ENCODE measurements at places on chromosomes 11 and 22.
A peak's percentile ranks its signal among the peaks of the same experiment; 100 is the strongest.

DNA sequence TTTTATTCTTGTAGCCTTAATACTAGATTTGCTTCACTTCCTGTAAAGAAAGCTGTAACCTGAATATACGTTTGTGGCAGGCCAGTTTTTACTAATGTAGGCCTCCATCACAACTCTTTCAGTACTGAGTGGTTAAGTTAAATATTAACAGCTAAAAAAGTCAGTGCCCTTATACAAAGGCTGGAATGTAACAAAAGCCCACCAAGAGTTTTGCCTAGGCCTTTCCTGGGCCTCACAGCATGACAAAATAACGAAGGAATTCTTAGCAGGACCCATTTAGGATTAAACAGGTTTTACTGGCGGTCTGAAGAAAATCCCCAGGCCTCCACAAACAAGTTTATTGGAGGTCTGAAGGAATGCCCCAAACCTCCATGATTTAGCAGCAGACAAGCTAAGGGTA is 43.7 kb downstream of the PIWIL3 start:
- no peak for DNase-seq

DNA sequence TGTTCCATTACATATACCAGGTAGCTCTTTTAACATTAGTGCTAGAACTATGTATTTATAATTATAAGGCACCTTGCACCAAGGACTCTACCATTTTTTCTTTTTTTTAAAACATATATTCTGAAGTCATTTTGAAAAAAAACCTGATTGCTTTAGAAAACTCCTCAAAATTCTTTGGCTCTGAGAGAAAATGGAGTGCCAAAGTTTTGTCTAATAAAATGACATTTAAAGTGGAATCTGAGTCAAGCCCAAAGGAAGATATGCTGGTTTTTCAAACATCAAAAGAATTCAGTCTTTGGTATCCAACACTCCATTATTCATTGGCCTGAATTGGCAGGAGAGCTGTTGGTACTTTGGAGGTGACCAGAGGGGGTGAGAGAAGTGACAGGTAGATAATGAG is 116.5 kb downstream of the ME3 start:
- no peak for DNase-seq

DNA sequence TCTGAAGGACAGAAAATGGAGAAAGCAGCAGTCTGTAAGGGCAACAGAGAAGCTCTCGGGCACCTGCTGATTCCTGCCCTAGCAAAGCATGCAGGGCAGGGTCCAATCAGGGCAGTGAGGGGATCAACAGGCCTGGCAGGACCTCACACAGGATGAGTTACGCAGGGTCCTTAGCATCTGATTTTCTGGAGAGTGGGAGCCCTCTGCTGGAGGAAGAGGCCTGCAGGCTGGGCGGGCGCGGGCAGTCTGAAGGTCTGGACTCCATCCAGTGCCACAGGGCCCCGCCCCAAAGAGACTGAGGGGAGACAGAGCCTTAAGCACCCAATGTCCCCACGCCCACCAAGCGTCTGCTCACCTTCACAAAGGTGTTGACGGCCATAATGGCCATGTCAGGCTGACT is 28.9 kb downstream of the AP1B1 start:
- DNase-seq: peak; percentile 74

GRCh38 chr11:11620921-11621572 is 758 bp downstream of the GALNT18 start:
- peak; percentile 56 for DNase-seq

DNA sequence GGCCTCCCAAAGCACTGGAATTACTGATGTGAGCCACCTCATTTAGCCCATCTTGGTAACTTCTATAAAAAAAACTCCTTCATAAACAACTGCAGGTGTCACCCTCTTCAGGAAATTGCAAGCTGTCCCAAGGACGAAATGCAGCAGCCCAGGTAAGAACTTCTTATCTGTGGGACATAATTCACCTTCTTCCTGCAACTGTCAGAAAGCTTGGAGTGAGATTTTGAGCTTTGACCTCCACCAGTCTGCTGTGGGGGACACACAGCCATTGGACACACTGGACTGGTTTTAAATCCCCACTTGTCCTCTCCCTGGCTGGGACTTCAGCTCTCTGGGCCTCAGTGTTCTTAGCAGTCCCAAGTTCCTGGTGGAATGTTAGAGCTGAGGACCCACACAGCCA is 368.5 kb downstream of the MN1 start:
- no peak for DNase-seq

- no peak for DNase-seq
These were observed 19.1 kb upstream of the EHD1 start for GRCh38 chr11:64897381-64898075.

GRCh38 chr11:67437082-67437808 is at the start of gene PTPRCAP:
Gene PTPRCAP, minus strand, starts transcription at chr11:67437682. Its CDS starts 63 bp downstream, at chr11:67437619.
- peak; percentile 87 for DNase-seq

DNA sequence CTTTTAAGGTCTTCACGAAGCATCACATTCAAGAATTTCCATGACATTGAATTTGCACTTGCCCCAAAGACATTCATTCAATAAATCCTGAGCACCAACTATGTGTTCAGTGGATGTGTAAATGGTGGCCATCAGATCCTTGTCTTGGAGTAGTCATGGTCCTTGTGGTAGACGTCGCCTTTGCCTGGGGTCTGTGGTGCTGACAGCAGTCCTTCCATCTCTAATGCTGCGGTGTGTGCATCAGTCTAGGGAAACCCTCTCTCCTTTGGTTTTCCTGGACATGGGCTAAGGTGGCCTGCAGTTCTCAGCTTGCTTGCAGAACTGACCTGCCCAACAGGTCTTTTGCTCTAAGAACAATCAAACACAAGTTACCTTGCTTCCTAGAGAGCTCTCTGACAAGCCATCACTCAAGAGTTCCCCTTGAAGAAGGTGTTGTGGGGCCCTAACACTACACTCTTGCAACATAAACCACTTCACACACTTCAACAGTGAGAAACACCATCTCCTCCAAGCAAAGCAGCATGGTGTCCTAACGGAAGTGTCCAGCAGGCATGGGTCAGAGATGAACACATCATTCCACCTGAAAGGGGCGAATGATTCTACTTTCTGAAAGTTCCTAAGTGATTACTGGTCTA is 72.1 kb downstream of the BUD13 start:
- no peak for DNase-seq

DNA sequence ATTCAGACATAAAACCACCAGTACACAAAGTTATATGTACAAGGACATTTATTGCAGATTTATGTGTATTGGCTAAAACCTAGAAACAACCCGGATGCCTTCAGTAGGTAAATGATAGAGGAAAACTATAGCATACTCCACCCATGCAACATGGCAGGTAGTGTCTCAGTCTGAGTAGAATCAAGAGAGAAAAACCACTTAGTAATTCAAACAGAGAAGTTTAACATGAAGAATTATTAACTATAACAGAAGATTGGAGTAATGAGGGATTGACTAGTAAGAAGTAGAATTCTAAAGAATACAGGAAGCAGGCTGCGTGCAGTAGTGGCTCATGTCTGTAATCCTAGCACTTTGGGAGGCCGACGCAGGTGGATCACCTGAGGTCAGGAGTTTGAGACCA is 16.2 kb upstream of the SPTY2D1 start:
- DNase-seq: no peak

GRCh38 chr11:62133328-62134065 is 9.7 kb downstream of the INCENP start:
- no peak for DNase-seq

DNA sequence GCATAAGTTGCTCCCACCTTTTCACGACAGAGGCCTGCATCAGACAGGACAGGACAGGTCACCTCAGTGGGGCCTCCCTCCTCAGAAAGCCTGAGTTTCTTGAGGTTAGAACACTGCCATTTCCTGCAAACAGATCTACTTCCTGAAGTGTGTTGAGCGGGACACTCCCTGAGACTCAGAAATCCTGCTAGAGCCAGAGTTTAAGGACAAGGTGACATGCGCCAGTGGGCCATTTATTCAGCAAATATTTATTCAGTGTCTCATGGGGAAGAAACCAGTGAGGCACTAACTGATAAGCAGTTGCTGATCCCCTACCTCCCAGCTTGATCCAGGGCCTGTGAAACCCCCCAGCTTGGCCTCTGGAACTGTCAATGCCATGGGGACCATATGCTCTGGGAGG is 454.6 kb downstream of the SOX6 start:
- DNase-seq: no peak

DNA sequence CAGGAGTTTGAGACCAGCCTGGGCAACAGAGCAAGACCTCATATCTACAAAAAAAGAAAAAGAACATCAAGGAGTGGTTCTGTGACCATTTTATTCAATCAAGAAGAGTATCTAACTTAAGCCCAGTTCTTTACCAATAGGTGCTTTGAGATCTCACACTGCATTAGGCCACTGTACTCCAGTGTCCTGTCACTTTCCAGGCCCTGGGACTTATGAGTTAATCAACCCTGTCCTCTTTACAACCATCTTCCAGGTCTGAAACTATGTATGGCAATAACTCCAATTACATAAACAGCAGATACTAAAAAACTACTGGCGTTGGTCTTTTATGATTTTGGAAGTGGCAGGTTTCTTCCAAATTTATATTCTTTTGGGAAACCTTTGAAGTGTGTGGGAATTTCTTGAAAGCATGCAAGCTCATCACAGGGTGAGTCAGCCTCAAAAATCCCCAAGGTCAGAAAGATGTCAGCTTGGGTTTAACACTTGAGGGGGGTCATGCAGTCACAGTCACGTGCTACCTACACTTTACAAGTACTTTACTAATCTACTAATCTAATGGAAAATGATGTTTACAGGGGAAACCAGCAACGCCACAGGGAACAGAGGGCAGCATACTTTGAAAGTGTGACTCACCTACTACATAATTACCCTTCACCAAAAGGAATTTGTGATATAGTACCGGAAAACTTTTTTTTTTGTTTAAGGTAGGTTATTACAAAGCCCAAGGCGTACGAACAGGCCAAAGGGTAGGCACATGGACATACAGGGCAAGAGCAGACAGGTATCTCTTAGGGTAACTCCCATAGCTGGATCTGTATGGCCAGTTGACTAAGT is 15.6 kb downstream of the PISD start:
- no peak for DNase-seq

GRCh38 chr11:60848714-60849151 is 6.8 kb downstream of the CCDC86 start:
- DNase-seq: peak; percentile 90

GRCh38 chr11:117900720-117901440 is 24.4 kb upstream of the FXYD6 start:
- DNase-seq: no peak

DNA sequence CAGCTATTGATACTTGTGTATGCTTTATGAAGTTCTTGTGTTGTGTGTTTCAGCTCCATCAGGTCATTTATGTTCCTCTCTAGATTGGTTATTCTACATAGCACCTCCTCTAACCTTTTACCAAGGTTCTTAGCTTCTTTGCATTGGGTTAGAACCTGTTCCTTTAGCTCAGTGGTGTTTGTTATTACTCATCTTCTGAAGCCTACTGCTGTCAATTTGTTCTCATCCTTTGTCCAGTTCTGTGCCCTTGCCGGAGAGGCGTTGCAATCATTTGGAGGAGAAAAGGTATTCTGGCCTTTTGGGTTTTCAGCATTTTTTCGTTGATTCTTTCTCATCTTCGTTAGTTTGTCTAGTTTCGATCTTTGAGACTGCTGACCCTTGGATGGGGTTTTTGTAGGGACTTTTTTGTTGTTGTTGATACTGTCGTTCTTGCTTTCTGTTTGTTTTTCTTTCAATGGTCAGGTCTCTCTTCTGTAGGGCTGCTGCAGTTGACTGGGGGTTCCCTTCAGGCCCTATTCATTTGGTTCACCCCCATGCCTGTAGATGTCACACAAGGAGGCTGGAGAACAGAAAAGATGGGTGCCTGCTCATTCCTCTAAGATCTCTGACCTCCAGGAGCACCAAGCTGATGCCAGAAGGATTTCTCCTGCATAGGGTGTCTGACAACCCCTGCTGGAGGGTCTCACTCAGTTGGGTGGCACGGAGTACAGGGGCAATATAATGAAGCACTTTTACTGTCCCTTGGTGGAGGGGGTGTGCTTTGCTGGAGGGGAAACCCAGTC is 35.9 kb upstream of the MUC15 start:
- DNase-seq: no peak

DNA sequence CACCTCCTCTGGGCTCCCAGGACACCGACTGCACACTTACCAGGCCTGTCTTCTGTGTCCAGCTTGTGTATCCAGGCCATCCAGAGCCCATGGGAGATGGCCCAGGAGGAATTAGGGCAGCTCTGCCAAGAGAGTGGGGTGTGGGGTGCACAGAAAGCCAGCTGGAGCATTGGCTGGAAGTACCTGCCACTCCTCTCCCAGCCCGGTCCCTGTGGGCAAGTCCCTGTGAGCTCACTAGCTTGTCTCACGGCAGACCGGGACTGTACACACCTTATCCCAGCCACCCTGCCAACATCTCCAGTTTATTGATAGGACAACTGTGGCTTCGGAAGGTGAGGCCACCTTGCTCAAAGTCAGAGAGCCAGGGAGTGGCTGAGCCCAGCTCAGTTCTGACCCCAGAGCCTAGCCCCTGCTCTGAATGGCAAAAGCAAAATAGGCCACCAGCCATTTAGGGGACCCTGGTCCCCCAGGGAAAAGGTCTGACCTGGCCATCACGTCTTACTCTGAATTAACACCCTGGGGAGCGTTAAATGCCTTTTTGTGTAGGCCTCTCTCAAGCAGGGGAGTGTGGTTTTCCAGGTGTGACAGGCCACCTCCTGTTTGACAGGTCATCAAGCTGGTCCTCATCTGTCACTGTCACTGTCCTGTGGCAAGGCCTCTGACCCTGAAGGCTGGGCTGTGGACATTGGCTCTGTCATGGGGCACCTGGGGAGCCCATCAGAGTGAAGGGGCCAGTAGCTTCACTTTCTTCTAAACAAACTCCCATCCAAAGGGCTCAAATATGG is 15.1 kb downstream of the UQCR10 start:
- no peak for DNase-seq

DNA sequence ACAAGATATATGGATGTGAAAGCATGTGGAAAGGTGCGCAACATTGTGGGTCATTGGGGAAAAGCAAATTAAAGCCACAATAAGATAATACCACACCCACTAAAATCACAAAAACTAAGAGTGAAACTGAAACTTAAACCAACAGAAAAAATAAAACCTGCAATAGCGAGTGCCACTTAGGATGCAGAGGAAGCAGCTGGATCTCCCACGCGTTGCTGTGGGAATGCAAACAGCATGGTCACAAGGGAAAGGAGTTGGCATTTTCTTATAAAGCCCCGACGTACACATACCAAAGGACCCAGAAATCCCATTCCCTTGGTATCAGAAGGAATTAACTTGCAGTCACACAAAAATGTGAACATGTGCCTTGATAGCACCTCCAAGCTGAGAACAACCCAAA is 712.0 kb downstream of the TBC1D22A start:
- DNase-seq: no peak

- no peak for DNase-seq
These were observed 30.9 kb downstream of the TRPC6 start for GRCh38 chr11:101552888-101553287.

- no peak for DNase-seq
These were observed 68.7 kb downstream of the NAV2 start for GRCh38 chr11:19781351-19781750.

- no peak for DNase-seq
These were observed 665.4 kb downstream of the METTL15 start for GRCh38 chr11:28773606-28774005.

- no peak for DNase-seq
These were observed 59.8 kb downstream of the NAV2 start for GRCh38 chr11:19772480-19772879.

- DNase-seq: no peak
These were observed 105.4 kb upstream of the PLET1 start for GRCh38 chr11:112366012-112366411.

- no peak for DNase-seq
These were observed 14.8 kb downstream of the TMPRSS13 start for GRCh38 chr11:117914398-117914761.

- DNase-seq: no peak
These were observed 8.5 kb upstream of the PYGM start for GRCh38 chr11:64768300-64768694.

- no peak for DNase-seq
These were observed 10.7 kb downstream of the SERPINH1 start for GRCh38 chr11:75572744-75573143.
